ENCODE measurements at places on chromosomes 2 and 18.

DNA sequence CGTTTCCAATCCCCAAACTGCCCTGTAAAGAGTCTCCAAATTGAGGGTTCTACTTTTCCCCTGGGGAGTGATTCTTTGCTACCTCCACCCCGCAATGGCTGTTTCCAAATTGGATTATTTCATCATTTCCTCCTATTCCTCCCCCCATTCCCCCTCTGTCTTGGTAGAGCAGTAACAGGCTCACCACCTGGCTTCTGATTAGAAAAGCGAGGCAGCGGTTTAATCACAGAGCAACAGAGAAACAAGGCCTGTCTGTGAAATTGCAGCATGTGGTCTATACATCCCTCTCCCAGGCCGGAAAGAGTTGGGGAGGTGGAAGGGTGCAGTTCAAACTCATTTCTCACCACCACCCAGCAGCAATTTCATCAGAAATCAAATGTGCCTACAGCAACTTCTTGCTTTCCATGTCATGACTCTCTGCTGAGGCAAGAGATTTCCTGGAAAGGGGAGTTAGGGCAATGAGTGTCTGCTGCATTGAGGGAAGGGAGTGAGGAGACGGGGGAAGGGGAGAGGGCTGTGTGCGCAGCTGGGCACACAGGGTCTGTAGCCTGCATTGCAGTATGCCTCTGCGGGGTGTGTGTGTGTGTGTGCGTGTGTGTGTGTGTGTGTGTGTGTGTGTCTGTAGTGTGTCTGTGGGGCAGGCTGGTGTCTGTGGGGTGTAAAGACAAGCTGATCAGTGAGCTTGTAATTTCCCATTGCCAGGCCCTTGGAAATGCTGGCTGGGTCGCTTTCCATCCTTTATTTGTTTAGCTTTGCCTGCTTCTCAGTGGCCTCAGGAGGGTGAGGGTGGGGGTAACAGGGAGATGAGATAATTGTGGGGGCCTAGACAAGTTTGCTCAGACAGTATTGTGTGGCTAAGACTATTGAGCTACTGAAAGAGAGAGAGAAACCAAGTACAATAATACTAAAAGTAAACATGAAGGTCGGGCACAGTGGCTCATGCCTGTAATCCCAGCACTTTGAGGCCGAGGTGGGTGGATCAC lies 13.5 kb upstream of the IGFBP2 start:
- peak; percentile 82 for DNase-seq

DNA sequence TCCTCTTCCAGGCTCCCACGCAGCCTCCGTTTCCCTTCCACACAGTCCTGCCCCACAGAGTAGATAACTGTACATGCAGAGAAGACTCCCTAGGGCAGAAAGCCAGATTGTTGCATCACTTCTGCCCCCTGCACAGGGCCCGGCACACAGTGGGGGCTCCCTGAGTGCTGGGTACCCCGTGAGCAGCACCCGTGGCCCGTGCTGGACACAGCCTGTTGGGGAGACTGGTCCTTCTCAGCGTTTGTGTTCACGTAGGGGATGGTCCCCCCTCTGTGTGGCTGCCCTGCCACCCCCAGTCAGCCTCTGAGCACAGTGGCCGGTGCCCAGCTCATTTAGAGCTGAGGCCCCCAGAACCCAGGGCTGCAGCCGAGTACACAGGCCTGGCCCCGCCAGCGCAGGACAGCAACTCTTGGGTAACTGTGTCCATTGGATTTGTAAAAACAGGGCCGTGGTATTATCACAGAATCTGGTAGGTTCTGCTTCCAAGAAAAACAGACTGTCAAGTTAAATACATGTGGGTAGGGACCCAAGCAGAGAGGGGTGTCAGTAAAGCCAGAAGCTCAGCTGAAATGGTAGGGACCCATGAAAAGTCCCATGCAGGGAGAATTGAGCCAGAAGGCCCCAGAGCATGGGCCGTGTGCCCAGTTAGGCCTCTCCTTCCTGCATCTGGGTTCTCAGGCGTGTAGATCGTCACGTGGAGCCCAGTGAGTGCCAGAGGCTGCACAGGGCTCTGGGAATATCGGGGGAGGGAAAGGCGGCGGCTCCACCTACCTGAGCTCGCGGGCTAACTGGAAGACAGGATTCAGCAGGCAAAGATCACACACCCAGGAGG lies 257.3 kb downstream of the ATAD2B start:
- DNase-seq: no peak

GRCh38 chr2:111946294-111947114 lies 48.1 kb downstream of the MERTK start:
- peak; percentile 42 for DNase-seq

DNA sequence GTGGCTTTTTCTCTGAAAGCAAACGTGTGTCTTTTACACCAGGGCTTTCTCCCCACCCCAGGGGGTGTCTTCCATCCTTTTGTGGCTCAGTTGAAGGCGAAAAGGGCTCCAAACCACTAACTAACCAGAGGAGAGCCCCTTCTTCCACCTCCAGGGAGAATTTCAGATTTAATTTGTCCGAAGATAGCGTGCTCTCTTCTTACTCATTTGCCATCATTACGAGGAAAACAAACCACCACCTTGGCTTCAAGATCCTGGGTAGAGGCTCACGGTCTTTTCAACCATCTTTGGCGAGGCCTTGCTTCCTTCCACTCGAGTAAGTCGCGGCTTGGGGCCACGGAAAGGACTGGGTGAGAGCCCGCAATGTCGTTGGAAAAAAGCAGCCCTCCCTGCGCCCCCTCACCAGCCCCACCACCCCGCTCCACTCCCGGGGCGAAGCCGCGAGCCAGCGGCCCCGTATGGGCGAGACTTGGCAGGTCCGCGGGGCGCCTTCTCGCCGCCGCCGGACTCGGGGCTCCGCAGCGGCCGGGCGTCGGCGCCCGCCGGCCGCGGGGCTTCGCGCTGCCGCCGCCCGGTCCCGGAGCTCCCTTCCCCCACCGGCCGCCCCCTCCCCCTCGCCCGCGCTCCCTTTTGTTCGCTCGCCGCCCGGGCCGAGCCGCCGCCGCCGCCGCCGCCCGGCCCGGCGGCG lies 1.7 kb upstream of the ZNF532 start:
- DNase-seq: no peak
